ENCODE measurements at places on chromosomes 5 and 9. TPM values are rescaled to one million over a fixed set of nuclear protein-coding genes. Genes with fewer than 3 reads are reported as not detected.

Gene PCDHGA5
- total RNA-seq: 0.58 TPM

Gene PPP1R26
- 11.0 TPM for total RNA-seq

Gene TUBB4B
- 1,104 TPM for total RNA-seq

Gene SMIM23
- not detected for total RNA-seq

Gene ADAMTS16
- not detected for total RNA-seq

Gene RETREG1
- 0.38 TPM for total RNA-seq

Gene ELP1
- 37.8 TPM for total RNA-seq

Gene MTRR
- total RNA-seq: 38.0 TPM

Gene PRDM9
- total RNA-seq: not detected

Gene CDH9
- total RNA-seq: not detected

Gene FAM78A
- 1.2 TPM for total RNA-seq

Gene PCDHGB6
- total RNA-seq: 2.5 TPM

Gene LTC4S
- total RNA-seq: 0.19 TPM

Gene GARIN3
- total RNA-seq: not detected

Gene LAMC3
- total RNA-seq: under 0.01 TPM

Data from regular cardiac myocyte (primary cell).